ENCODE measurements at places on chromosomes 7 and 10. TPM values are rescaled to one million over a fixed set of nuclear protein-coding genes. Genes with fewer than 3 reads are reported as not detected.

Gene DNAJC1
- 28.8 TPM for total RNA-seq

Gene KIAA1549
- 5.7 TPM for total RNA-seq

Gene FAM25G
- total RNA-seq, result not detected

Gene NOS3
- total RNA-seq, result 0.30 TPM

Gene GPNMB
- total RNA-seq, result 2.7 TPM

Measured in A549 treated with CORT108297 at 1 μM for 4 hours (cell line).